ENCODE measurements at places on chromosomes 12 and 14.

DNA sequence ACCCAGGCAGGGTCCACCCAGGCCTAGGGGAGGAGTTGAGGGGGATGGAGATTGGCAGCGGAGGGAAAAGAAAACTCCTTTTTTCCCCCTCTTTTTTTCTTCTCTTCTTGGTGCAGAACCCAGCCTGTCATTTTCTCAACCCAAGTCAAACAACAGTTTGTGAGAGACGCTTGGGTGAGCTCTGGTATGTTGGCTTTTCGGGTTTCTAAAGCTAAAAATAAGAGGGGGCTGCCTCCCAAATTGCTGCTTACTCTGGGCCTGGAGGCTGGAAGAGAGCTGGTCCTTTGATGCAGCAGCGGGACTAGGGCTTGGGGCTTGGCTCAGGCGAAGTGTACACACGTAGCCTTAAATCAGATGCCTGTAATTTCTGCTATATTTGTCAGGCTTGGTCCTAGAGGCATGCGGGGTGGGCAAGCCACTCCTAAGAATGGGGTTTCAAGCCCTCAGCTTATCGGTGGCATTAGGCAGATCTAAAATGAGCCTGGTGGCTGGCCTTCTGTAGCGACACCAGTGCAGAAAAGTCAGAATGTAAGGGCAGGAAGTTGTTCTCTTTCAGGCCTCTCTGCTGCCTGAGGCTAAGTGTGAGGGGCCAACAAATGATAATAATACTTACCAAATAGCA, 816 bp upstream of the SLC8A3 start:
- DNase-seq, result no peak

DNA sequence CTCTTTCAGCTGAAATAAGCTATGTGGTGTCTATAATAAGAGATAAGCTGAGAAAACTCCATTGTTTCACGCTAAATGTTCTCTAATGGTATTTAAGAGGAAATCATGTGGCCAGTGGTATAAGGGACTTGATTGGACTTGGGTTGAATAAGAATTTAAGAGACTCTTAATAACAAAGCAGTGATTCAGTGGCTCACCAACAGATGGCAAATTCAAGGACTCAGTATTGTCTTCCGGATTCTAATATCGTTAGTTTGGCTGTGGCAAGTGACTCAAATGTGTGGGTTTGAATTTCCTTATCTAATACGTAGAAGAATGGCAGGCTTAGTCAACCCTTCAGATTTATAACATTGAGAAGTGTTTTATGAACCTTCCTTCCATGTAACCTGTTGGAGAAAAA, 49.1 kb upstream of the KCNH3 start:
- DNase-seq, result no peak

DNA sequence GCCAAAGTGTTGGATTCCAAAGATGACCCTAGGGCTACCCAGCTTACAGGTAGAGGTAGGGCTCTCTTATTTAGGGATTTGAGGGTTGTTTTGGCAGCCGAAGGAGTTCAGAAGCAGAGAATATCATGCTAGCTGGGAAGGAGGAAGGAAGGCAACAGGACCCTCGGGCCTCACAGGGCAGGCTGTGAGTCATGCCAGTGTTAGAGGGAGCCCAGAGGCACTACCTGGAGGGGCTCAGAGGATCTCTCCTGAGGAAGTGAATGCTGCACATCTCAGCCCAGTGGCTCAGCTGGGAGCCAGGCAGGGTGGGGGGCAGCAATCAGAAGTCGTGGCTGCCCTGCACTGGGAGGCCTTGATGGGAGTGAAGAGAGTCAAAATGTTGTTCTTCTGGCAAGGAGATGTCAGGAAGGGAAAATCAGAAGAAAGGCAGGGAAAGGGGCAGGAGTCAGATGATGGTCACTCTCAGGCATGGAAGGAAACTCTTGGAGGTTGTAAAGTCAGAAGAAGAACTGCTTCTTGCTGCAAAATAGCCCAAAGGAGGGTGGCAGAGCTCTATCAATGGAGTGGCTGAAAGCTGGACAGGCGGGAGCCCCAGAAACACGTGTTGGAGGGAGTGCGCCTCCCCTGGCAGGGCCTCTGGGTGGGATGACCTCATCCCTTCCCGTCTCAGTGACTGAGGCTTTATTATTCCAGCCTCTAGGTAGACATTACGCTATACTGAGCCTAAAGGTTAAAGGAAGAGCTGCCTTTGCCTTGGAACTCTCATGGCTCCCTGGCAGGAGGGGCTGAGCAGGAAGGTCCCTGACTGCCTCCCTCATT, 141.3 kb downstream of the SMOC1 start:
- no peak for DNase-seq

- no peak for DNase-seq
These were observed 135.0 kb upstream of the AEBP2 start for GRCh38 chr12:19304149-19304750.

DNA sequence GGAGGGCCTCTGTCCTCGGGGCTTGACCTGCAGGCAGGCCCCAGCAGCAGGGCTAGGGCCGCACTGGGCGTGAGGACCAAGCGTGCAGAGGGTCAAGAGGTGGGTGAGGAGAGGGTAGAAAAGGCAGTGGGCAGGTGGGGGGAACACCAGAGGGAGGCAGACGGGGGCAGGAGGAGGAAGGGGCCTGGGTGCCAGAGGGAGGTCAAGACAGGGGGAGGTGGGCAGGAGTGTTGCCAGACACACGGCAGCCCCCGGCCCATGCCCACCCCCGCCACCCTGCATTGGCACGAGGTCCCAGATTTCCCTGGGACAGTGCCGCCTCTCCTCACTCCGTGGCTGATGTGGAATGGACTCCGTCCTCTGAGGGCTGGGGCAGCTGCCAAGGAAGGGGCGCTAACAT, 8.2 kb downstream of the TMEM121 start:
- no peak for DNase-seq

- DNase-seq, result no peak
These were observed 130.6 kb downstream of the SLC15A4 start for GRCh38 chr12:128693115-128693514.

DNA sequence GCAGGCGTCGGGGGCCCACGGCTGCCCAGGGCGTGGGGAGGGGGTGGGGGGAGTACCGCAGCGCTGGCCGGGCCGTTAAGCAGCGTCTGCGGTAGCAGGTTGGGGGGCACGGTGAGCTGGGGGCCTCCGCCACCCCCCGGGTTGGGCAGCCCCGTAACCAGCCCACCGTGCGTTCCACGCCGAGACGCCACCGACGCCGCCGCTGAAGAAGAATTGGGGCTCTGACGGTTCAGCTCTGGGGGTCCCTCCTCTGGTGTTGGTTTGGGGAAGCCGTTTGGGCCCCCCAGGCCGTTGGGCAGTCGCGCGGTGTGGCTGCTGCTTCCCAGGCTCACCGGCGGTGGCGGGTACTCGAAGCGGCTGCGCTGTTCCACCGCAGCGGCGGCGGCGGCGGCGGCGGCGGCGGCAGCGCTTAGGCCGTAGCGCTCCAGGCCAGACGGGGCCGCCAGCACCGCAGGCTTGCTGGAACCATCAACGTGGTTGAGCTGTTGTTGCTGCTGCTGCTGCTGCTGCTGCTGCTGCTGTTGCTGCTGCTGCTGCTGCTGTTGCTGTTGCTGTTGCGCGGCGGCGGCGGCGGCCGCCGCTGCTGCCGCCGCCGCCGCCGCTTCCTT, 1.5 kb downstream of the IRF2BPL start:
- peak; percentile 78 for DNase-seq

- DNase-seq, result peak; percentile 43
These were observed 6.2 kb downstream of the DTX1 start for GRCh38 chr12:113062502-113063395.

DNA sequence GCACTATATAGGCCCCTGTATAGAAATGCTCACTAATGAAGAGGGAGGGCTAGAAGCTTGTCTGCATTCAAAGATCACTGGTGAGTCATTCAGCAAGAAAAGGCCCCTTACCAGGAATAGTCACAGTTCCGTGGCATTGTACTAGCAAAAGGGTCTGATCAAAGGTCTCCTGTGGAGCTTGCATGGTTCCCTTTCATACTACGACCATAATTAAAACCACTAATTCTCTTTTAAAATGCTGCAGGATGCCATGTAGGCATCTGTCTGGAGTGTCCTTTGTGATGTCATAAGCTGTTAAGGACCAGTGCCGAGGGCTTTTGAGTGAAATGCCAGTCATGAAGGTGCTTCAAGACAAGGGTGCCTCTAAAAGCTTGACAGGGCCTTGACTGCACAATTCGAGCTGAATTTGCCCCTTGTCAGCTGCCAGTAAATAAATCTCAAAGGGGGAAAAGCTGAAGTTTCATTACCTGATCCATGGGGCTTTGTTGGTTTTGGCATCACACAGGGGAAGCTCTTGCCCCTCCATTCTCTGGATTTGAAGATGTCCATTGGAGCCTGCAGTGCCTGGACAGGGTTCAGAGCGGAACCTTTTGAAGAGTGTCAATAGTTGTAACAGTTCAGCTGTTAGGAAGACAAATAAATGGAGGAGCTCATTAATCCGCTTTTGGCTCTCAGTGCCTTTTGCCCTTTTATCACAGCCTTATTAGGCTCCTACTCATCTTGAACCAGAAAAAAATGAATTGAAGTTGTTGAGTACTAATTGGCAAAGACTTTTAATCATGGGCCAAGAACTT, 69.1 kb downstream of the TMEM260 start:
- DNase-seq, result peak; percentile 92

DNA sequence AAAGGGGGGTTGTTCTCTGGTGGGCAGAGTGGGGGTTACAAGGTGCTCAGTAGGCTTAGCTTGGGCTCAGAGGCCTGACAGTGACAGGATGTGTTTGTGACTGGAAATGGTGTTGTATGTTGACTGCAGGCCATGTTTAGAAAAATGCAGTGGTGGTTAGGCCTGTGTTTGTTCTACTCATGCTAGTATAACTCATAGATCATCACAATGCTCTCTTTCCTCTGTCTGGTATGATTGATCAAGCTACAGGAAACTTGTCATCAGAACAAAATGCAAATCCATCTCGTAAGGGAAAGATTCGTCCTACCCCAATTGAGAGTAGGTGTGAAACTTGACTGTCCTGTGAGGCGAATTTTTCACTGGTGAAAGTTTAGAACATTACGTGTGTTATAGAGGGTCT, 11.8 kb downstream of the TPH2 start:
- no peak for DNase-seq

DNA sequence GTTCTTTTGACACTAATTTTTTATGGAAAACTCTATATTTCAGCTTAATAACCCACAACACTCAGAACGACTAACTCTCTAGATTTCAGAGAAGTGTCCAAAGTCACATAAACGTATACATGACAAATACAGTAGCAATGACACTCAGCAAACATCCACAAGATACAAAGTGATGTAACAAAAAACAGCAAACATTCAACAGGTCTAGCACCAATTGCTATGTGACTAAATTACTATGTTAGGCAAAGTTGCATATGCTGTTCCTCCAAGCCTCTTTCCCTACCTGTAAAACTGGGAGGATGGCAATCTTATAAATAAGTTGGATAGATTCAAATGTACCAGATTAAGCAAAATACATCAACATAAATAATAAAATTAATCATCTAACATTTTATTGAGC, 1.7 kb downstream of the RECQL start:
- no peak for DNase-seq

DNA sequence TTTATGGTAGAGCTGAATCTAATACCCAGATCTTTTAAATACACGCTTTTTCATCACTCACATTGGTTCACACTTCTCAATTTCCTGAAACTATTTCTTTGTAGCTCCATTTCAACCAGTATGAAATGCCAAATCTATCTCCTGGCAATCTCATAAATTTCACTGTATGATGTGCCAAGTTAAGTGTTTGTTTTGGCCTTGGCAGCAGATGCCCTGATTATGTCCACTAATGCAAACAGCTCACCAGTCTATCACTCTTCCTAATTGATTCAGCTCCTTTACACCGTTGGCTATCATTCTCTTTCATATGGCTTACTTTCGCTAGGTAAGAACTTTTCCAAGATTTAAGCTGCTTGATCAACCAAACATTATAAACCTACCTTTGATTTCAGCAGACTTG, 58.6 kb downstream of the ZFC3H1 start:
- no peak for DNase-seq

DNA sequence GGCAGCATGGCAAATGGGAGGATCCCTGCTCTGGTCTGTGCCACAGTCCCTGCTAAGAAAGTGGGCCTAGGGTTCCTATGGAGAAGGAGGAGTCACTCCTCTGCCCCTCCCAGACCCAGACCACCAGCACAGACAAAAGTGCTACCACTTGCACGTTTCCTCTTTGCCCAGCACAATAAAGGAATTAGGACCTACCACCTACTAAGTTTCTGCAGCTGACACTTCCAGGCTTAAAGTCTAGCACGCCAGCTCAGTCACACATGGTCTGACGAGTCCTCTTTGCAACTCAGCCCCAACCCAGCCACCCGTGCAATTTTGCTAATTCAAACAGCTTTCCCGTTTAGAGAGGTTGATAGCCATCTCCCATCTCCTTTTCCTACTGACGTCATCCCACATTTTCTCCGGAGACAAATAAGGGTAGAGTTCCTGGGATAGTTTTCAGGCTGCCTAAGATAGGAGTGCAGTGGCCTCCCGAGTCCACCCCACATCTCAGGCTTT, 66.2 kb upstream of the PTGR2 start:
- peak; percentile 63 for DNase-seq

DNA sequence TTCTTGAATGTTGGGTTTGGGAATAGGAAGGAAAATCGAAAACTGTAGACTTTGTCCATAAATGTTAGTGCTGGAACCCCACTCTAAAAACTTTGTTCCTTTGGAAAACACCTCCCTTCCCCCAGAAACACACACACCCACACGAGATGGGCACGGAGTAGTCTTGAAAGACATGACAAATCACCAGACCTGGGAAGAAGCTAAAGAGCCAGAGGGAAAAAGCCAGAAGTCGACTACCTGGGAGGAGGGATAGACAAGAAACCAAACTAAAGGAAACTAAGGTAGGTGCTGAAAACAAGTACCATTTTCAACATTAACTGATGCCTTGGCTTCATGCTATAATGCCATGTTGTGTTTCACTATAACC, 925 bp upstream of the NANOG start:
- DNase-seq, result no peak

DNA sequence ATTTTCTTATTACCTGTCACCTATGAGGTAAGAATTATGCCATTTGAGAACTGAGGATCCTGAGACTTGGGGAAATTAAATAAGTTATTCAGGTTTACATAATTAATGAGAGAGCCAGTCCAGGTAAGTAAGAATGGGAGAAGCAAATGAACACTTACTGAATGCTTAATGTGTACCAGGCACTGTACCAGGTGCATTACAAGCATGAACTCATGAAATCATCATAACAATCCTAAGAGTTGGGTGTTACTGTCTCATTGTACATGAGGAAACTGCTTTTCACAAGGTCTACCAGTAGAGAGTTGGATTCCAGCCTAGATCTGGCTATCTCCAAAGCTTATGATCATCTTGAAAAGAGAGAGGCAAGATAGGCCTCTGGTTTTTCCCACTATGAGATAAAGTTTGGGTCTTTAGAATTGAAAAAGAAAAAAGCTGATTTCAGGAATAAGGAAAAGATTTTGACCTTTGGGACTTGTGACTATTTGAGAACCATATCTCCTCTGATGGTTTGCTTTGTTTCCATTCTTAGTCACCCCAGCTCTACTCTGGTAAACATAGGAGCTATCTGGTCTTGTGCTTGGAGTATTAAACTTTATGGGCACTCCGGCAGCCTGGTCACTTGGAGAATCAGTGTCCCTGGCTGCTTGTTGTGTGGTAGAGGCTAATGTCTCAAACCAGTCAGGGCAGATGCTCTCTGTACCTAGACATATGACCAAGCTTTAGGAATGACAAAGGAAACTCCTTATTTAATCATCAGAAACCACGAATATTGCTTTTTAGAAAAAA, 48.0 kb downstream of the PTHLH start:
- DNase-seq, result no peak

- DNase-seq, result no peak
These were observed 5.8 kb downstream of the BMAL2 start for GRCh38 chr12:27338473-27338872.

GRCh38 chr12:104002686-104003085, 37.0 kb downstream of the TDG start:
- DNase-seq, result no peak
